ENCODE measurements at places on chromosomes 12 and 14. TPM values are rescaled to one million over a fixed set of nuclear protein-coding genes. Genes with fewer than 3 reads are reported as not detected.
A peak's percentile ranks its signal among the peaks of the same experiment; 100 is the strongest.

DNA sequence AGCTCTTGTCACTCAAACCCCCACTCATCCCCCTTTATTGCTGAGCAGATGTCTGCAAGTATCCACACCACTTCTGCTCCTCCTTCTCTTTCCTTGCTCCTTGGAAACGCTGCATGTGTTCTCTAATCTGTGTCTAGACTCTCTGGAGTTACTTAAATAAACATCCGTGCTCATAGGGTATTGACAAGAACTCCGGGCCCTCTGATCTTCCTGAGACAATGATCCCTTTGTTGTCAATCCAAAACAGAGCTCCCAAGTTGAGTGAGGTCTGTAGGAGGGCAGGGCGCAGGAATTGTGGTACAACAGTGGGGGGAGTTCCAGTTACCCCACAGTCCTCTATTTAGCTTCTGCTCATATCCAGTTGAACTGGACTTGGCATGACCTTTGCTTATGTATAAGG is 489.0 kb downstream of the SNAPC1 start:
- H3K27me3 ChIP-seq: no peaks in the 10 kb centered on the region
- no peak overlapping the region for H3K27ac ChIP-seq
- no peak overlapping the region for H3K4me3 ChIP-seq
- no peaks in the 10 kb centered on the region for H3K4me1 ChIP-seq
- no peaks in the 10 kb centered on the region for H3K36me3 ChIP-seq
- no peak for DNase-seq

- H3K4me3 ChIP-seq: no peak overlapping the region
- peaks cover 28% of the 10 kb centered on the region for H3K36me3 ChIP-seq
- DNase-seq: no peak
- H3K27me3 ChIP-seq: no peaks in the 10 kb centered on the region
Observed at GRCh38 chr14:52043690-52044089, 25.2 kb downstream of the NID2 start.

GRCh38 chr12:128204711-128205110 is 62.3 kb upstream of the TMEM132C start:
- H3K4me1 ChIP-seq: no peaks in the 10 kb centered on the region
- DNase-seq: no peak
- H3K36me3 ChIP-seq: no peaks in the 10 kb centered on the region
- no peak overlapping the region for H3K4me3 ChIP-seq
- no peaks in the 10 kb centered on the region for H3K27me3 ChIP-seq

DNA sequence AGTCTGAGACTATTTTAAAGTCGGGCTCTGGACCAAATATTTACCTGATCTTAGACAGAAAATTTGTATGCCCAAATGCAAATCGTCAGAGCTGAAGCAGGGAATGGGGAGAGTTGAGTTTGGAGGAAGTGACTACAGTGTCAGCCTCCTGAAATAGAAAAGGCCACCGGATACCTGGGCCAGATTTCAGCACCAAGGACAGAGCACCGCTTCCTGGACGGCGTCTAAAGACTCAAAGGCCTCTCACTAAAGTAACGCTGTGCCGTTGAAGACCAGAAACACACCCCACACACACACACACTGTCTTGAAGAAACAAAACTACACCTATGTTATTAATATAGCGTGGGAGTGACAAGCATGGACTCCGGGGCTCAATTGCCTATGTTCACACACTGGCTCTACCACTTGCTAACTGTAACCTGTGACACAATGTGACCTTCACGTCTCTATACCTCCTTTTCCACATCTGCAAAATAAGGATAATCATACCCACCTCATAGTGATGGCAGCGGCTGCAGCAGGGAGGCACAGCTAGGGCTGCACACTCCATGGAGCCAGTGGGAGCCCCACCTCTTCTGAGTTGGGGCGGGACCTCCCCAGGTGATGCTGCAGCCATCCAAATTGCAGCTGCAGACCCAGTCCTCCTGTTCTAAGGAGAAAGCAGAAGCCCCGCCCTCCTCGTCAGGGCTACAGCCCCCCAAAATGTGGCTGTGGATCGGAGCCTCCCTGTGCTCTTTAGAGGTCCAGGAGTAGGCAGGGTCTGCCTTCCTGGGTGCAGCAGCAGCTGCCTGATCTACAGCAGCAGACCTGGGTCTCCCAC is 35.6 kb downstream of the KRT76 start:
- H3K36me3 ChIP-seq: no peaks in the 10 kb centered on the region
- no peak overlapping the region for H3K4me3 ChIP-seq
- no peaks in the 10 kb centered on the region for H3K4me1 ChIP-seq
- peak; percentile 49 for DNase-seq
- no peaks in the 10 kb centered on the region for H3K27me3 ChIP-seq

GRCh38 chr12:53479331-53479730 is 19.9 kb downstream of the MAP3K12 start:
- peaks cover 33% of the 10 kb centered on the region for H3K36me3 ChIP-seq
- no peak overlapping the region for H3K4me3 ChIP-seq
- H3K27ac ChIP-seq: peak overlapping the region; percentile 13
- DNase-seq: no peak
- peaks cover 28% of the 10 kb centered on the region for H3K4me1 ChIP-seq

- no peaks in the 10 kb centered on the region for H3K36me3 ChIP-seq
- peaks cover 6% of the 10 kb centered on the region for H3K4me1 ChIP-seq
- H3K27me3 ChIP-seq: no peaks in the 10 kb centered on the region
- DNase-seq: peak; percentile 72
- no peak overlapping the region for H3K4me3 ChIP-seq
Observed at GRCh38 chr12:46154221-46154985, 114.4 kb downstream of the SLC38A1 start.

- peak; percentile 45 for DNase-seq
- H3K27ac ChIP-seq: no peak overlapping the region
- H3K27me3 ChIP-seq: no peaks in the 10 kb centered on the region
- H3K4me1 ChIP-seq: peaks cover 2% of the 10 kb centered on the region
- no peaks in the 10 kb centered on the region for H3K36me3 ChIP-seq
Observed at GRCh38 chr14:24986206-24986893, 63.6 kb downstream of the STXBP6 start.

DNA sequence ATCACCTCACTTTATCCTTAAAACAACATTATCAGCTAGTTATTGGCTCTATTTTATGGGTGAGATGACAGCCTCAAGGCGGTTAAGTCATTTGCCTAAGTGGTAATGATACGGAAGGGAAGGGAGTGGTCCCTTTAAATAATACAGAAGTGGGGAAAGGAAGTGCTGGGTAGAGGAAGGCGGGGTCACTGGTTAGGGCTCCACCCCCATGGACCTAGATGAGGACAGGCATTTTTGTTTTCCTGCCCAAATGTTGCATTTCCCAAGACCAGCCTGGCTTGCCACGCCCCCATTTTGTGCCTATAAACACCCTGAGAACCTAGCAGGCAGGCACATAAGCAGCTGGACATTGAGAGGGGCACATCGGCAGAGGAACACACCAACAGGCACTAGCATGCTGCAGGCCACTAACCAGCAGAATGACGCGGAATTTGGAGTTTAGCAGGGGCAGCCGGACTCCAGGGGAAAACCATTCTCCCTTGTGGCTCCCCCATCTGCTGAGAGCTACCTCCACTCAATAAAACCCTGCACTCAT is 100.9 kb downstream of the EPS8 start:
- no peaks in the 10 kb centered on the region for H3K27me3 ChIP-seq
- H3K27ac ChIP-seq: peak overlapping the region; percentile 36
- H3K36me3 ChIP-seq: no peaks in the 10 kb centered on the region
- peaks cover 17% of the 10 kb centered on the region for H3K4me1 ChIP-seq

DNA sequence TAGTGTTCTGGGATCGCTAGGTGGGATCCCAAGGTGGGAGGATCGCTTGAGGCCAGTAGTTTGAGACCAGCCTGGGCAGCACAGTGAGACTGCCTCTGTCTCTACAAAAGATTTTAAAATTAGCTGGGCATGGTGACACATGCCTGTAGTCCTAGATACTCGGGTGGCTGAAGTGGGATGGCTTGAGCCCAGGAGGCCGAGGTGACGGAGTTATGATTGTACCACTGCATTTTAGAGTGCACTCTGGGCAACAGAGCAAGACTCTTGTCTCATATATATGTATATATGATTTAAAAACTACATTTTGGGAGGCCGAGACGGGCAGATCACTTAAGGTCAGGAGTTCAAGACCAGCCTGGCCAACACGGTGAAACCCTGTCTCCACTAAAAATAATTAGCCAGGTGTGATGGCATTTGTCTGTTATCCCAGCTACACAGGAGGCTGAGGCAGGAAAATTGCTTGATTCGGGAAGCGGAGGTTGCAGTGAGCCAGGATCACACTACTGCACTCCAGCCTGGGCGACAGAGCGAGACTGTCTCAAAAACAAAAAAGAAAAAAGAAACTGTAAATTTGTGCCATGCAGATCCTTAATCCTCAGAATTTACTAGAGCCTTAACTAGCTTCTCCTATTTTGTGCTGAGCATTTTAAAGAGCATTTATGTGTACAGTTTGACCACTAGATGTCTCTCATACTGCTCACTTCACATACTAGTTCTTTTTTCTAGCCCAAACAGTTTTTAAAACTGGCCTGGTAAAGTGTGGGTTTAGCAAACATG is 114.8 kb downstream of the MON2 start:
- H3K4me3 ChIP-seq: no peak overlapping the region
- peak; percentile 79 for DNase-seq
- H3K4me1 ChIP-seq: no peaks in the 10 kb centered on the region
- no peaks in the 10 kb centered on the region for H3K27me3 ChIP-seq

DNA sequence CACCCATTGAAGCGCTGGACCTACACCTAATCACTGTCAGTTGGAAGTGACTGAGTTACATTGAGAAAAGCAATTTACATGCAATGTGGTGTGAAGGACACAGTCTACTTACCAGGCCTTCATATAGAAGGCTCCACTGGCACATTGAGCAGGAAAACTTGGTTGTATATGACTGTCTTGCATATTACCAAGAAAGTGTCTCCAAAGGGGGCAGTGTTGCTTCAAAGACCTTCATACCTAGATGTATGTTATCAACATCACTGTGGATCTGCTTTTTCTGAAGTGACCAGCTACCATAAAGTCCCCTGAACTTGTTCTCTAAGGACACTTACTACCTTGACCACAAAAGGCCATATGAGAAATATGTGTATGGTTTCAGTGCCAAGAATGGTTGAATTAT is 64.1 kb downstream of the NELL2 start:
- H3K4me3 ChIP-seq: no peak overlapping the region
- H3K36me3 ChIP-seq: no peaks in the 10 kb centered on the region
- no peak overlapping the region for H3K27ac ChIP-seq
- no peak for DNase-seq
- no peaks in the 10 kb centered on the region for H3K4me1 ChIP-seq
- H3K27me3 ChIP-seq: no peaks in the 10 kb centered on the region

DNA sequence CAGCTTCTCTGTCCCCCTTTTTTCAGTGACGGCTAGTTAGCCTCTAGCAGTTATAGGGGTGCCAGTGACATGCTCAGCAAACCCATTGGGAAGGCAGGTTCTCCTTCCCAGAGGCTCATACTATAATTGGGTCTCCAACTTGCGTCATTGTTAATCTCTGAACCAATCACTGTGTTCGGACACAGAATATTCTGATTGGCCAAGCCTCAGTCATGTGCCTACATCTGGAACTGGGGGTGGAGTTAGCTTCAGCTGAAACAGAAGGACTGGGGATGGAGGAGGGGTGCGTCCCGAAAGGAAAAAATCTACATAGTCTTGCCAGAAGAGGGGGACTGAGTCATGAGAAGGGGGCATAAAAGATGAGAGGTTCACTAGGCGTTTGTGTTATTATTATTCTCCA is 165.6 kb downstream of the SUDS3 start:
- H3K27me3 ChIP-seq: no peaks in the 10 kb centered on the region
- no peak overlapping the region for H3K4me3 ChIP-seq
- H3K4me1 ChIP-seq: no peaks in the 10 kb centered on the region
- H3K27ac ChIP-seq: no peak overlapping the region
- no peak for DNase-seq
- H3K36me3 ChIP-seq: no peaks in the 10 kb centered on the region

GRCh38 chr14:36747411-36748184 is 85.9 kb downstream of the PAX9 start:
- no peak overlapping the region for H3K4me3 ChIP-seq
- H3K4me1 ChIP-seq: no peaks in the 10 kb centered on the region
- no peaks in the 10 kb centered on the region for H3K27me3 ChIP-seq

DNA sequence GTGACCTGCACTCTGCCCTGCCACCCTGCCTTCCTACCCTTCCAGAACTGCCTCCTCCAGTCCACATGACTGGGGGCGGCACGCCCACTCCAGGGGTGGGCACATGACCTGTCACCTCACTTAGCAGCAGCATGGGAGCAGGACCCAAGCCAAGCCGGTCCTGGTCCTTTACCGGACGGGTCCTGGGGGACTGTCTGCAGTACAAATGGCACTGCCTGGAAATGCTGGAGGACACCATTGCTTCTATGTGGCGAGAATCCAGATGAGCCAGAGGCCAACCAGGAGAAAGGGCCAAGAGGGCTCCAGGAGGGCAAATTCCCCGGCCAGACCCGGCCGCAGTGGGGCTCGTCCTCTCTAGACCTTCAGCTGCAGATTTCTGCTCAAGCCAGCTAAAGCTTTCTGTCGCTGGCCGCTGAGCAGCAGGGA is 33.1 kb downstream of the ITPK1 start:
- H3K27ac ChIP-seq: no peak overlapping the region
- H3K27me3 ChIP-seq: no peaks in the 10 kb centered on the region
- DNase-seq: no peak
- H3K4me3 ChIP-seq: no peak overlapping the region
- H3K4me1 ChIP-seq: no peaks in the 10 kb centered on the region

GRCh38 chr12:131242741-131243496 is 289.2 kb downstream of the ADGRD1 start:
- H3K4me3 ChIP-seq: no peak overlapping the region
- H3K4me1 ChIP-seq: no peaks in the 10 kb centered on the region
- no peaks in the 10 kb centered on the region for H3K27me3 ChIP-seq
- no peak overlapping the region for H3K27ac ChIP-seq
- no peak for DNase-seq
- H3K36me3 ChIP-seq: no peaks in the 10 kb centered on the region

DNA sequence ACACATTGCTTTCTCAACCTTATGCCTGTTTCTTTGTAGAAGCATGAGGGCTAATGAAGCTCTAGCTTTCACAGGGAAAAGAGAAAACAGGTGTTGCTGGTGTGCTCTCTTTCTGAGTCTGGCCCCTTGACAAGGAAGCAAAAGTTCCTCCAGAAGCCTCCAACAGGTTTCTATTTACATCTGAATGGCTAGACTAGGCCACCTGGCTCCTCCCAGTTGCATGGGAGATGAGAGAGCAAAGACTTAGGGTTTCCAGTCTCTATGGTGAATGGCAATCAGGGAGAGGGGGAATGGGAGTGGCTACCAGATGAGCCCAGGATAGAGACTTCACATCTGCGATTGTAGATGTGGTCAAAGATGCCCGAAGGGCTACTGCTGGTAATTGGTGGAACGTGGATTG is 138.1 kb upstream of the PLXNC1 start:
- DNase-seq: no peak
- no peak overlapping the region for H3K27ac ChIP-seq
- no peak overlapping the region for H3K4me3 ChIP-seq
- H3K36me3 ChIP-seq: no peaks in the 10 kb centered on the region

PTPRO gene
- 0.33 TPM for total RNA-seq

C14orf39 gene
- not detected for total RNA-seq

NGB gene
- not detected for total RNA-seq

SLC16A7 gene
- 44.2 TPM for total RNA-seq

KRT8 gene
- 1.5 TPM for total RNA-seq

TMEM229B gene
- 0.77 TPM for total RNA-seq

KCNH3 gene
- total RNA-seq: 0.17 TPM

KLRC3 gene
- not detected for total RNA-seq

RNASE3 gene
- not detected for total RNA-seq

PKP2 gene
- under 0.01 TPM for total RNA-seq

CLEC12A gene
- not detected for total RNA-seq

RNF41 gene
- total RNA-seq: 120 TPM

Data from fibroblast of lung (primary cell).